Stimulated activated CD4-positive, alpha-beta T cell treated with anti-CD3 and anti-CD28 coated beads, TNF-alpha, amount 100 ng/mL, for 48 hours (primary cell): ENCODE measurements at places on chromosomes 5 and 9.

GRCh38 chr9:127910613-127911205 is 6.1 kb downstream of the ST6GALNAC4 start:
- no peak for DNase-seq

DNA sequence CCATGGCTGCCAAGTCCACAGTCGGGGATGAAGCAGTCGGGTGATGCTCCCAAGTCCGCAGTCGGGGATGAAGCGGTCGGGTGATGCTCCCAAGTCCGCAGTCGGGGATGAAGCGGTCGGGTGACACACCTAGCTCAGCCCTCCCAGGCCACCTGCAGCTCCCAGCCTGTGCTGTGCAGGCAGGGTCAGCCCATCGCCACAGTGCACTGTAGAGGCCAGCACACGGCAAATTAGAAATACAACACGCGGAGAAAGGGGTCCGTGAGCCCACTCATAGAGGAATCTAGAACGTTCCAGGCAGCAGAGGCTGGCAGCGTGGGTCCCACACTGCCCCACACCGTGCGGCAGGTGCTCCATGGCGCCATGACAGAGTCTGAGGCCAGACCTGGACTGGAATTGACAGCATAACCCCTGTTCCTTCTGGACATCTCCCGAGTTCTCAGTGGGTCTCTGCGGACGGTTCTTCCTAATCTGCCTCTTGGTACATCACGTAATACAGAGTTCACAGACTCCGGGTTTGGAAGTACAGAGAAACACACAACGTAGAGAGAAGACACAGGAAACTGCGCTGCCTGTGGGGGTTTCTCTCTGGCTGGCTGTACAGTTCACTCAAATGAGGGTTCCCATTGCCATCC is 7.7 kb upstream of the EXOC3 start:
- DNase-seq, result no peak

DNA sequence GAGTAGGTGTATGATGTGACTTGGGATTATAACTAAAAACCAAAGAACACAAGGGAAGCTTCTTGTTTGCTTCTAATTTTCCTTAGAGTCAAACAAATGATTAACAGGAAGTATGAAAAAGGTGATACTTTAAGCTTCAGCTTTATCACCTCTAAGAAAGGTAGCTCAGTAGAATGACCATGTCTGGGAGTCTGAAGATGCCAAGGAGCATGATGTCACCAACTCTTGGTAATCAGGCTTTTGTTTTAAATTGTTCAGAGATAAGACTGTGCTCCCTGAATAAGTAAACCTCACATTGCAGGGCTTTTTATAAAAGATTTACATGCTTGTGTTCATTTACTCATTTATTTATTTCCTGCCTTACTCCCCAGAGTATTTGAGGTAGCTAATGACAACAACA is 169.9 kb downstream of the FER start:
- DNase-seq, result no peak

- DNase-seq, result no peak
Observed at GRCh38 chr9:26437056-26437711, 455.4 kb downstream of the CAAP1 start.

DNA sequence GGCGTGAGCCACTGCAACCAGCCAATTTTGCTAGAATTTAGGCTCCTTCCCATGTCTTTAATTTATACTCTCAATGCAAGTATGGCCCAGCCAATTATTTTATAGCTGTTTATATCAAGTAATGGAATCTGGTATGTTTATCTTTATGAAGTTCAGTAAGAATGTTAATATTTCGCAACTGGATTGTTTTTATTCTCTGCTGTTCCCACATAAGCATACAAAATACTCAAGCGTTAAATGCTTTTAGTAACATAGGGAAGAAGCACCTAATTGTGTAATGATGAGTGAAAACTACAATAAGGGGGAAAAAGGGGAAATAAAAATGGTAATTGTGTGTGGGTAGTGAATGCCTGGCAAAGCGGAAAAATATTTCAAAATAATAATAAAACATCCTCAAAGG is 21.3 kb downstream of the PWWP2A start:
- no peak for DNase-seq

DNA sequence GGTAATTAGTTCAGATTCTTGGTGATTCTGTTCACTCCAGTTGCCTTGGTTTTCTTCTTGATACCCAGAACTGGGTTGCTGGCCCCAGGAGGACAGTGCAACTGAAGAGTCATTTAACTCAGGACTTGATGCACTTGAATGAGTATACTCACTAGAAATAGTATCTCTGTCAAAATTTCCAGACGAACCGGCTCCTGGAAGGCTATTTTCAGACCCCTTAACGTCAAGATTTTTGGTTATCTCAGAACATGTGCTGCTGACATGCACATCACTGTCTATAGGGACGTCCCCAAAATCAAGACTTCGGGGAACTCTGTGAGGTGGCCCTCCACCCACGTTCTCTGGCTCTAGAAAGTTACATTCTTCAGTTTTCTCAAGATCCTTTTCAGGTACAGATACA is 56.7 kb upstream of the PCA3 start:
- no peak for DNase-seq

DNA sequence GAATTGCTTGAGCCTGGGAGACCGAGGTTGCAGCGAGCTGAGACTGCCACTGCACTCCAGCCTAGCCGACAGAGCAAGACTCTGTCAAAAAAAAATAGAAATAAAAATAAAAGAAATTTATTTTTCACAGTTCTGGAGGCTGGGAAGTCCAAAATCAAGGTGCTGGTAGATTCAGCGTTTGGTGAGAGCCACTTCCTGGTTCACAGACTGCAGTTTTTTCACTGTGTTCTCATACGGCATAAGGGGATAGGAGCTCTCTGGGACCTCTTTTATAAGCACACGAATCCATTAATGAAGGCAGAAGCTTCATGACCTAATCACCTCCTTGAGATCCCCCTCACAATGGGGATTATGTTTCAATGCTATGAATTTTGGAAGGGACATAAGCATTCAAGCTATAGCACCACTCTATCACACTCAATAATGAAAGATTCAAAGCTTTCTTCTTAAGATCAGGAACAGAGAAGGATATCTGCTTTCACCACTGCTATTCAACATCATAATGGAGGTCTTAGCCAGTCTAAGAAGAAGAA is 5.3 kb downstream of the PJA2 start:
- DNase-seq, result no peak

- DNase-seq, result no peak
Observed at GRCh38 chr9:83625178-83625577, 2.2 kb downstream of the IDNK start.

DNA sequence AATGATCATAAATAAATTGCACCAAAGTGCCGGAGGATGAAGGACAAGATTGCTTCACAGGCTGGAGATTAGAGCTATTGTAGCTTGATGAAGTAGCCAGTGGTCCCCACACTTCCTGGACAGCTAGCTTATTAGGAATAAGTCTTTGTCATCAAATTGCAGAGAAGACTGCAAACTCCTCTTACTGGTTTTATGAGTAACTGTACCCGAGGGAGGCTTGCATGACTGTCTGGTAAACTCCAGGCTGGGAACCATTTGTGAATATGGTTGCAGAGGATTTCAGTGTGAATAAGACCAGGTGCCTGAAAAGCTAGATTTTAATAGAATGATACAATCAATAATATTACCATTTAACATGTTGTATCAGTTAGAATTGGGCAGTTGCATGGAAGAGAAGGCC is 36.5 kb upstream of the SEMA5A start:
- no peak for DNase-seq

DNA sequence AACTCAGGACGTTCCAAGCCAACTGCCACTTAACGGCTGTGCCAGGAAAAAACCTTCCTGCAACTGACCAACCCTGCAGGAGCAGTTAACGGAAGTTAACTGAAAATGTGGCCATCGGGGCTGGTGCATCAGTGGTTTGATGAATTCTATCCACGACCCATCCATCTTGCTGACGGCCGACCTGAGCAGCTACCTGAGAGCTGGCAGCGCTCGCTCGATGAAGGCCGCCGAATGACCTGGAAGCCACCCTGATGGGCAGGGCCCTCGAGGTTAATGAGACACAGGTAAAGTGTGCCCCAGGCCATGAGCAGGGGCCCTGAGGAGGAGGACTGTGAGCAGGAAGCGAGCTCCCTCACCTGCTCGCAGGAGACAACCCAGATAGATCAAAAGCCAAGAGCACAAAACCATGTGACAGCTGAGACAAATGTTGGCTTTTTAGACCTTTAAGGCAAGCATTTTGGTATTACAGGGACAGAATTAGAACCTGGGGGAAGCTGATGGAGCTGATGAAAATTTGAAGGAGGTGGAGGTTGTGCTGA is 35.3 kb upstream of the FLT4 start:
- DNase-seq, result no peak
